ENCODE measurements at places on chromosomes 3 and 15. TPM values are rescaled to one million over a fixed set of nuclear protein-coding genes. Genes with fewer than 3 reads are reported as not detected.

Gene CACNA2D3
- total RNA-seq: not detected

Gene BDH1
- total RNA-seq: 3.9 TPM

Gene SMAD6
- total RNA-seq: 11.0 TPM

Gene UNC13C
- not detected for total RNA-seq

Gene TEX55
- total RNA-seq: not detected

Gene CYP1A2
- not detected for total RNA-seq

Gene CCR9
- not detected for total RNA-seq

Gene CD200
- total RNA-seq: 0.44 TPM

Gene NEK11
- total RNA-seq: 8.6 TPM

Gene ADAMTSL3
- total RNA-seq: 0.22 TPM

Gene NME9
- total RNA-seq: 0.22 TPM

Gene HAPLN3
- 2.6 TPM for total RNA-seq

Gene CHST14
- total RNA-seq: 8.5 TPM

Gene PXK
- 45.3 TPM for total RNA-seq

Gene TNNC1
- 0.33 TPM for total RNA-seq

Gene AMOTL2
- total RNA-seq: 100 TPM

Gene KCNMB2
- 0.87 TPM for total RNA-seq

Gene BFSP2
- not detected for total RNA-seq

Gene POLQ
- 6.5 TPM for total RNA-seq

Gene ST3GAL6
- 12.9 TPM for total RNA-seq

Gene GP5
- total RNA-seq: under 0.01 TPM

Gene DNAH1
- total RNA-seq: 4.1 TPM

Gene TLR9
- under 0.01 TPM for total RNA-seq

Gene SEMA7A
- total RNA-seq: 49.2 TPM

All from uterine smooth muscle cell (primary cell).